Stimulated activated CD8-positive, alpha-beta memory T cell treated with anti-CD3 and anti-CD28 coated beads, Interleukin-15, amount 100 ng/mL, for 1 hour (primary cell): ENCODE measurements at places on chromosomes 7 and 10.

GRCh38 chr7:130719541-130719940 is 14.5 kb downstream of the KLF14 start:
- DNase-seq, result no peak

DNA sequence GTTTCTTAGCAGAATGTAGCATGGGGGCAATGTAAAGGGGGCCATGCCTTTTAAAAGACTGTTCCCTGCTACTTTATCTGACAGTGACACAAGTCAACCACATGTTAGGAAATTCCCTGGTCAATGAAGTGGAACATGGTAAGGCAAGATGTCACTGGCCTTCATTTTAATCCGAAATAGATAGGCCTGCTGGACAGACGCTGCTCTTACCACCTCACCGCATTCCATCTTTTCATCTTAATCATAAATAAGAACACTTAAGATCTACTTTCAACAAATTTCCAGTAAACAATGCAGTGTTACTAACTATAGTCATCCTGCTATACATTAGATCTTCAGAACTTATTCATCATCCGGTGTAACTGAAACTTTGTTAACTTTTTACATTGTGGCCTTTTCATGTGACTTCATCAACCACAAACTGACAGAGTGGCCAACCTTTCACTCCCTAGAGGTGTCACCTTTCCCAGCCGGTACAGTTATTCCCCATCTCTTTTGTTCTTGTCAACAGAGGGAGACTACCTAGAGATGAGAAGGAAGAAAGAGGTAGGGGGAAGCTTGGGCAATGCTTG is 15.6 kb downstream of the ASB4 start:
- no peak for DNase-seq

- DNase-seq, result no peak
These were observed 270.8 kb downstream of the ELFN1 start for GRCh38 chr7:1940863-1941262.

- no peak for DNase-seq
These were observed 223.3 kb upstream of the GPR26 start for GRCh38 chr10:123442901-123443300.

DNA sequence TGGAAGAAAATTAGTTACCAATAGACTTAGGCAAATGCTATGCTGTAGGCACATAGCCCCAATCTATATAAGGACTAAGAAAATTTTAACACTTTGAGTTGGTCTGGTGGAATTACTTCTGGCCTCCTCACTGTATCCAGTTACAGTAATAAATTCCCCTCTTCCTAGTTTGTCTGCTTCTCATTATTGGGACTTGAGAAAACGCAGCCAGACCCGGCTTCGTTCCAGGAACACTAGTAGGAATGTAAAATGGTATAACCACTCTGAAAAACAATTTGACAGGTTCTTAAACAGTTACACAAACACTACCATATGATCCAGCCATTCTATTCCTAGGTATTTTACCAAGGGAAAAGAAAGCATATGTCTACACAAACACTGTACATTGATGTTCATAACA is 150.2 kb downstream of the VPS50 start:
- no peak for DNase-seq

- DNase-seq, result no peak
These were observed 43.0 kb upstream of the RPA3 start for GRCh38 chr7:7761340-7761973.

- no peak for DNase-seq
These were observed 41.9 kb downstream of the TAS2R41 start for GRCh38 chr7:143519411-143520131.

GRCh38 chr10:22690614-22691431 is 23.6 kb downstream of the PIP4K2A start:
- DNase-seq, result no peak

DNA sequence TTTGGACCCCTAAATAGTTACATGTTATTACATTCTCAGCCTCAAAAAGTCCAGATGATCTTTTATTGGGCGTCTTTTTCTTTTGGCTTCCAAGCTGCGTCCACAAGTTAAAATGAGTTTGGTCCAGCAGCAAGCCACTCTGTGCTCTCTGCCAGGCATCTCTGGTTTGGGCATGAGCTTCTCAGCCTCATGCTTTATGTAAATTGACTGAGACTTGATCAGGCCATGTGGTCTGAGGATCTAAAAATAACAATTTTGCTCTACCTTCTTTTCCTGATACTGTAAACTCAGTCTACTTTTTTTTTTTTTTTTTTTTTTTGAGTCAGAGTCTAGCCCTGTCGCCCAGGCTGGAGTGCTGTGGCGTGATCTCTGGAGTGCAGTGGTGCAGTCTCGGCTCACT is 15.6 kb downstream of the GAD2 start:
- DNase-seq, result no peak

GRCh38 chr10:74799721-74800221 is 26.6 kb upstream of the KAT6B start:
- DNase-seq, result no peak

- no peak for DNase-seq
These were observed 74.7 kb downstream of the DNAH11 start for GRCh38 chr7:21617513-21617912.

GRCh38 chr7:28973591-28973990 is 15.5 kb upstream of the TRIL start:
- DNase-seq, result no peak

DNA sequence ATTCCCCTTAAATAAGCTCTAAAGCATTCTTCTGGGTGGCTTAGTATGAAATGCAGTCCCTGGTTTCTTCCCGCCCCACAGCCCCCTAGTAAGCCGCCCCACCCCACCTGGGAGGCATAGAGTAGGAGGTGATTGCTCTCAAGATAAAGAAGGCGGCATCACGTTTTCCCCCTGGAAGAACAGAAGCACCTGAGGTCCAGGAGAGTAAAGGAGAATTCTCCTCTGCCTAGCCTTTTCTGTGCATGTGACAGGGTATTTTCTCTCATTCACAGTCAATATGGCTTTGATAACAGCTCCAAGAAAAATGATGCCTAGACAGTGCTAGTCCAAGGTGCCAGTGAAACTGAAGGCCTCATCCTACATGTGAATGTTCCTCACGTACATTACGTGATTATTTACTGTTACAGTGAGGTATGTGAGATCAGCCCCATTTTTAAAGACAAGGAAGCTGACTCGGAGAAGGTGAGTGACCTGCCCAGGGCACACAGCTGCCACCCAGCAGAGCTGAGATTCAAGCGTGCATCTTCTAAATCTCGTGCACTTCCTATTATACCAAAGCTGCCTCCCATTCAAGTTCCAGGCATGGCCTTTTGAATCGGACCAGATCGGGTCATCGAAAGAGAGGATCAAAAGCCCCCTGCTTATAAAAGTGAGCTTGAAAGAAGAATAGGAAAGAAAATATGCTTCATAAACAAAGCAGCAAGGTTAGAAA is 59.4 kb downstream of the FAM171A1 start:
- no peak for DNase-seq

DNA sequence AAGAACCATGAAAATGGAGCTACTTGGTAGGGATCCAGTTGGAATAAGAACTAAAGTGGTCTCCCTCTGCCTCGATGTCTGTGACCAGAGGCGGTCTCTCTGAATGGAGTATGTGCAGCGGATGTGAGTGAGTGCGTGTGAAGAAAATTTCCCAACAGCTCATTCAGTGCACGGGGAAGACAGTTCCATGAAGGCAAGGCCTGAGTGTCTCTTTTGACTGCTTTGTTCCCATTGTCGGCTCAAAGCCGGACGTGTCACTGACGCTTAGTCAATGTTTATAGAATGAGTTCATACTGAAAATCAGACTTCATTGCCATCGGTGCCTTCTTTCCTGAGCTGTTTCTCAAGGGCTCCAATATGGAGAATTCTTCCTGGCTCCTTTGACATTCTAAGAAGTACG is 55.3 kb upstream of the GRB10 start:
- no peak for DNase-seq

GRCh38 chr10:111650088-111650487 is 533.5 kb downstream of the GPAM start:
- no peak for DNase-seq

DNA sequence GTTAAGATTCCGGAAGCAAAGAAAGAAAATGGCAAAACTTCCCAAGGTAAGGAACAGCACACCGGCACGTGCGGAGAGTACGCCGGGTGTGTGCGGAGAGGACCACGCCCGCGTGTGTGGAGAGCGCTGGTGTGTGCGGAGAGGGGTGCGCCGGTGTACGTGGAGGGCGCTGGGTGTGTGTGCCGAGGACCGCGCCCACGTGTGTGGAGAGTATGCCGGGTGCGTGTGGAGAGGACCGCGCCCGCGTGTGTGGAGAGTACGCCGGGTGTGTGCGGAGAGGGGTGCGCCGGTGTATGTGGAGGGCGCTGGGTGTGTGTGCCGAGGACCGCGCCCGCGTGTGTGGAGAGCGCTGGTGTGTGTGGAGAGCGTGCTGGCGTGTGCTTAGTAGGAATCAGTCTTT is 48.6 kb upstream of the DPYSL4 start:
- DNase-seq, result no peak

DNA sequence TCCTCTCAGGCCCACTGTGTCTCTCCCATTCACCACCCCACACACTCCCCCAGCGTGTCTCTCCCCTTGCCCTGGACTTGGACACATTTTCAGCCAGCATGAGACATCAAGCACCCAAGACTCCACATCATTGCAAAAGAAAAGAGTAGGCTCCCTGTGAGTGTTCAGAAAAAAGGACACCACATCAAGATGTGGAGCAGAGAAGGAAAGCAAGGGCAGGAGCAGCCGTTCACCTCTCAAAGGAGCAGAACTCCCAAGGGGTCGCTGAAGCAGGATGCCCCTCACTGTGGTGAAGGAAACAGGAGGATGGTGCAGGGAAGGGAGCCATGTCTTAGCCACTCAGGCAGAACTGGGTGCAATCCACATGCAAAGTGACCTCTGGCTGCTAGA is 89.9 kb upstream of the MACROH2A2 start:
- no peak for DNase-seq

GRCh38 chr10:98919899-98920298 is 315.8 kb downstream of the HPSE2 start:
- DNase-seq, result no peak

DNA sequence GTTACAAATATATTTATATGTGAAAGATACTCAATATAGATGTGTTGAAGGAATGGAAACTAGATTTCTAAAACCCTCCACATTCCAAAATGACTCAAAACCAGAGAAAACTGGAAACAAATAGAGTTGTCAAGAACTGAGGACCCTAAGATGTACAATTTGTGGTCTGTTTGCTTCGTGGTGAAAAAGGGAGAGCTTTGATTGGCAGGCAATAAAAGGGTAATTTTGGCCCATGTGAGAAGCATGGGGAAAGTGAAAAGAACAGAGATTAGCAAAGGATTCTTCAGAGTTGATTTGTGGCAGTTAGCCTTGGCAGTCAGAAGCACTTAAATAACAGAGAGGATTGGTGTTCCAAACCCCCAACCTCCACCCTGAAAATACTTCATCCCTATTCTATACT is 37.1 kb upstream of the DKK1 start:
- DNase-seq, result no peak

DNA sequence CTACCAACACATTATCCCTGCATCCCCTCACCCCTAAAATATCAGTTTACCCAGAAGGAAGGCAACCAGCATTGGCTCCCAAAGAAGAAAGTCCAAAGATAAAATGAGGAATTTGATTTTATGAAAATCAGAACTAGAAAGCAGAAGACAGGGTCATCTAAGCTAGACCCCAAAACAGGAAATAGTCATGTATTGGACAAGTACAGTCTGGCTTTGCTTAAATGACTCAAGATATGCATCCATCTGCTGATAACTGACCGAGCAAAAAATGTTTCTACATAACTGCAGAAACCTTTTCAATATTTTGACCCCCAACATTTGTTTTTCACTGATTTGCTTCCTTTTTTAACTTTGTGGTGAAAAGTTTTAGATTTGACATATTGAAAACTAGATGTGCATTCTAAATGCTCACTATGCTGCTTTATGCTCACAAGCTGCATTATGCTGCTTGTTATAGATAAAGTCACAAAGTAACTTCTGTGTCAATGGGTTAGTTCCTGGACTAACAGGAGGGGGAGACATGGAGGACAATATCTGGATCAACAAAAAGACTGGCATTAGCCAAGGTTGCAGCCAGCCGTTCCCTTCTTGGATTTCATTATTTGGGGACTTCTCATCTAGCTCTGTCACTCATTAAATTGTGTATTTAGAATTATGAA is 227.0 kb downstream of the INHBA start:
- DNase-seq, result no peak

- no peak for DNase-seq
These were observed at the start of gene EN2 for GRCh38 chr7:155458111-155458877. Gene EN2, plus strand, starts transcription at chr7:155458129. Its CDS starts 249 bp downstream, at chr7:155458378.

DNA sequence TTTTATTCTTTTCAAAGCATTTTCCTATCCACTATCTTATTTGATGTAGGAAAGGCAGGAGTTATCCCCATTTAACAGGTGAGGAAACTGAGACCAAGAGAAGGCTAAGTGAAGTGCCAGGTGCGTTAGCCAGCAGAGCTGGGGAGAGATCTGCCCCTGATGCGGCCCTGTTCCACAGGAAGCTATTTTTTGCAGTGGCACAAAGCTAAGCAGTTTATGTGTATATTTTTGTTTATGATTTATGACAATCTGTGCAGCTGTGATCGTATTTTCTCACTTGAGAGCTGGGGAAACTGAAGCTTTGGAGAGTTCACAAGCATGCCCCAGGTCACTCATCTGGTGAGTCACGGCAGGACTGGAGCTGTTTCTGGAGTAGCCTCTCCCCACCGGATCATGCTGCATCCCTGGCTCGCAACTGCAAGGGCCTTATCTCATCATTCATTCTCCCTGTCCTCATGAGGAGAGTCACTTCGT is 38.8 kb downstream of the SLC29A3 start:
- no peak for DNase-seq

GRCh38 chr7:111364413-111364812 is 197.9 kb downstream of the IMMP2L start:
- DNase-seq, result no peak

- DNase-seq, result no peak
These were observed 6.3 kb upstream of the KCNMA1 start for GRCh38 chr10:77643795-77644468.

- DNase-seq, result no peak
These were observed 6.4 kb downstream of the CYP3A7 start for GRCh38 chr7:99728615-99729014.

GRCh38 chr10:20922451-20922850 is 25.3 kb upstream of the NEBL start:
- no peak for DNase-seq

DNA sequence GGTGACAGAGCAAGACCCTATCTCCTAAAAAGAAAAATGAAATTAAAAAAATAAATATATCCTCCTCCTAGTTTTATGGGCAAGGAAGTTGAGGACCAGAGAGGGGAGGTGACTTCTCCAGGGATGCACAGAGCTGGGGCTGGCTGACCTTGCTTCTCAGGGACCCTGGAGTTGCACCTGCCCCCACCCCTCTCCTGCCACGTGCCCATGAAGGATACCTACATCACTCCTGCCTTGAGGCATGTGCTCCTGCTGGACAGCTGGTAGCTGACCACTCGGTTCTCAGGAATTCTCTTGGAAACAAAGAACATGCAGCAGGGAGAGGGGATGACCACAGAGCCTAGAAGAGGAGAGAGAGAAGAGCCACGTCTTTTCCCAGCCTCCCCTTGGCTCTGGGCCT is 522 bp downstream of the CCL24 start:
- DNase-seq, result no peak

DNA sequence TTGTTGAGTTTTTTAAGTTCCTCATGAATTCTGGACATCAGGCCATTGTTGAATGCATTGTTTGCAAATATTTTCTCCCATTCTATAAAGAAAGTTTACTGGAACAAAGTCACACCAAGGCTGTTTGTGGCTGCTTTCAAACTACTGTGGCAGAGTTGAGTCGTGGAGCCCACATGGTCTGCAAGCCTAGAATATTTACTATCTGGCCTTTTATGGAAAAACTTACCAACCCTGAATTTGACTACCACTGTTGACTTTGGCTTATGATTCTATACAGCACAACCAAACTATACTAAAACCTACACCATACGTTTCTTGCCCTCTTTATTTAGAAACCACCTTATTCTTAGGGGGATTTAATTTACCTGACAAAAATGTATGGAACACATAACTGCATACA is 239.1 kb downstream of the KCNMA1 start:
- DNase-seq, result no peak
